ENCODE measurements at places on chromosomes 7 and 10. TPM values are rescaled to one million over a fixed set of nuclear protein-coding genes. Genes with fewer than 3 reads are reported as not detected.

DNA sequence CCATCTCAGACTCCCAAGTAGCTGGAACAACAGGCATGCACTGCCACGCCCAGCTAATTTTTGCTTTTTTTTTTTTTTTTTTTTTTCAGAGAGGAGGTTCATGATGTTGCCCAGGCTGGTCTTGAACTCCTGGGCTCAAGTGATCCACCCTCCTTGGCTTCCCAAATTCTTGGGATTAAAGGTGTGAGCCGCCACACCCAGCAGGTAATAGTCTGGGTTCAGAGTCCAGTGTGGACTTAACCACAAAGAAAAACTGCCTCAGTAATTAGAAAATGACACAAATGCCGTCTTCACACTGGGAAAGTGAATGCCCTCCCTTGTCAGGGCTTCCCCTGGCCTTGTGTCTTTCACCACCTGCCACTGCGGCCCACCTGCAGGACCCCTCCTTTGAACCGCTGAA, 101.1 kb downstream of the RAB11FIP2 start:
- no peaks in the 10 kb centered on the region for H3K27me3 ChIP-seq
- no peaks in the 10 kb centered on the region for H3K36me3 ChIP-seq
- DNase-seq: no peak

GRCh38 chr10:106082865-106083264, 1081.6 kb downstream of the SORCS1 start:
- no peaks in the 10 kb centered on the region for H3K4me1 ChIP-seq
- no peaks in the 10 kb centered on the region for H3K27me3 ChIP-seq
- H3K36me3 ChIP-seq: no peaks in the 10 kb centered on the region

GRCh38 chr10:67622511-67622910, 73.5 kb downstream of the CTNNA3 start:
- peaks cover 40% of the 10 kb centered on the region for H3K27me3 ChIP-seq
- H3K4me1 ChIP-seq: peaks cover 3% of the 10 kb centered on the region
- no peaks in the 10 kb centered on the region for H3K36me3 ChIP-seq
- H3K4me3 ChIP-seq: no peak overlapping the region
- DNase-seq: no peak

- H3K4me3 ChIP-seq: no peak overlapping the region
- no peaks in the 10 kb centered on the region for H3K27me3 ChIP-seq
- H3K4me1 ChIP-seq: peaks cover 35% of the 10 kb centered on the region
- peaks cover 2% of the 10 kb centered on the region for H3K36me3 ChIP-seq
Measured at GRCh38 chr7:128053991-128054390, 22.8 kb upstream of the LRRC4 start.

Gene PNLIPRP2
- not detected for total RNA-seq

Gene GNA12
- 40.9 TPM for total RNA-seq

Gene LEP
- total RNA-seq: not detected

Gene PRKCQ
- total RNA-seq: 40.8 TPM

Gene SMIM30
- total RNA-seq: 45.6 TPM
